Smooth muscle cell of the coronary artery (primary cell): ENCODE measurements at places on chromosomes 6 and 20. TPM values are rescaled to one million over a fixed set of nuclear protein-coding genes. Genes with fewer than 3 reads are reported as not detected.

Gene FRMD1
- not detected in 2 replicates for total RNA-seq

Gene MRPL14
- total RNA-seq: 23.5 and 52.8 TPM in 2 replicates

Gene AIF1
- not detected in 2 replicates for total RNA-seq

Gene SRMS
- total RNA-seq: not detected in 2 replicates

Gene CYP39A1
- total RNA-seq: under 0.01 and 2.1 TPM in 2 replicates

Gene PSORS1C2
- 0.08 TPM in 1 of 2 replicates, not detected in the other for total RNA-seq

Gene MEP1A
- total RNA-seq: not detected in 2 replicates

Gene PACRG
- 0.59 TPM in 1 of 2 replicates, not detected in the other for total RNA-seq
